ENCODE measurements at places on chromosomes 6 and 20. TPM values are rescaled to one million over a fixed set of nuclear protein-coding genes. Genes with fewer than 3 reads are reported as not detected.

NUP43 gene
- 31.0 TPM for total RNA-seq

TAGAP gene
- total RNA-seq = not detected

DNA sequence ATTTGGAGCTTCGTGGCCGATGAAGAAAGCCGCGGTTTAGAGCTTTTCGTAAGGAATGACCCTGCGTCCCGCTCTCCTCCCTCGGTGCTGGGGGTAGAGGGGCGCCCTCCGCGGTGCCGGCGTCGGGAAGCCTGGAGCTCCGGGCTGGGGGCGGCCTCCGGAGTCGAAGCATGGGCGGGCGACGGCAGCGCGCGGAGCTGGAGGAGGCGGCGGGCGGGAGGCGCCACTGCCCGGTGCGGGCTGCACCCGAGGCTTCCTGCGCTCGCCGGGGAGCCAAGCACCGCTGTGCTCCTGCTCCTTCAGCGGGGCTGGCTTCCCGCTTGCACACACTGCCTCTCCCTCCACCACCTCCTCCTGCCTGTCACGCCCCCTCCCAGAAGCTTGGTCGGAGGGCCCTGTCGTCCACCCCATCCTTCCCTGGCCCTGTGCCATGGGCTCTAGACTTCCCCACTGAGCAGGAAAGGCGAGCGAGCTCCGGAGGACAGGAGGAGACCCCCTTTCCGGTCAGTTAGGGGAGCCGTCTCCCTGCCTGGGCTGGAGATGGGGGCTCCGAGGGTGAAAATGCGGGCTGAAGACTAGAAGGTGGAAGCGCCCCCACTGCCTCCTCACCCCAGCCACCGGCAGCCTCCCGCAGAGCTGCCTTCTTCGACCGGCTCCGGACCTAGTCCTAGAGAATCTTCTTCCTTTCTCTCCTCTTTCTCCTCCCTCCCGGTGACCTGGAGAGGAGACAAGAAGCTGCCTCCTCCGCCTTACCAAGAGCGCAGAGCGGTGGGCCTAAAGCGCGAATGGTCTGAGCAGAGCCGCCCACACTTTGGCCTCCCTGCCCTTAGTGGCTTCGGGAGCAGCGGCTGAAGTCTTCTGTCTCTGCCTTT, 1.8 kb downstream of the CDH4 start:
- no peak for DNase-seq

DNA sequence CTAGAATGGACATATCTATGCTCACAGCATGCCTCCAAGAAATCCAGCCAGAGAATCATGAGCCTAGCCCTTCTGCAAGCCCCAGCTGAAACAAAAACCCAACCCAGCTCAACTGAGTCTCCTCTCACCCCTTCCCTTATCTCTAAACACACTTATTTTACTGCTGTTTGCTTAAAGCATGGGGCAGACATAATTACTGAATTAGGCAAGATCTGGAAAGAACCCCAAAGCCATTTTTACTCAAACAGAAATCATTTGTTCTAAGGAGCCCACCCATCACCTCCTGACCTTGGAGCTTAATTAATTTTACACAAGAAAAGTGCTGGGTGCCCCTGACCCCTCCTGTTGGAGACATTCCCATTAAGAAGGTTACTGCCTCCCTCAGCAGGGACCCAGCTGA, 291.6 kb downstream of the MAFB start:
- no peak for DNase-seq

DNA sequence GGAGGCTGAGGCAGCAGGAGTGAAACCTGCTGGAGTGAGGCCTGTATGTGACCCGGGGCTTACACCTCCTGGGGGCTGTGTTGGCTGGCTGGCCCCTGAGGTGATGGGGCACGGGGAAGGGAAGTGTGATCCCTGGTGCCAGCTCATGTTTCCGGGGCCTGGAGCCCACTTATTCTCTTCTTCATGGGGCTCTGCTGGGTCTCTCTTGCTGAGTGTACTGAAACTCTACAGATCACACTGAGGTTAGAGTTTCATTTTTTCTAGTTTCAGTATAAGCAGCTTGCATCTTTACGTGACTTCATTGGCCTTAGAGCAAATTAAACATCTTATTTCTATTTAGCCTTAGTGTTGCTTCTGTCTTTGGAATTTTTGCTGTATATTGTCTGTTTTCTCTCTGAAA, 96.2 kb downstream of the ANKS1A start:
- no peak for DNase-seq

DNA sequence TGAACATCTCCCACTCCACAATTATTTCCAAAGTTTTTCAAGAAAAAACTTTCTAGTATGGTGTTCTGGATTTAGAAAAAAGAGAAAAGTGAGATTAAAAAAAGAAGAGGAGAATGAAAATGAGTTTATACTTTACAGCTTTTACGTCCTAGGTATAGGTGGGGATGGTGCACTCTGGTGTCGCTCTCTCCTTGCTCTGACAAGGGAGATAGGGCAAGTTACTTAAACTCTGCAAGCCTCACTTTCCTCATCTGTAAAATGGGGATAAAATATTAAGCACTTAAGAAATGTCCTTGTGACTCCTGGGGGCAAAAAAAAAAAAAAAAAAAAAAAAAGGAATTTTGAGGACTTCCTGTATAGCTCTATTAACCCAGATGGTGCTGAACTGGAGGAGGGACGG, 4.5 kb upstream of the MAS1 start:
- no peak for DNase-seq

Measured in dermis blood vessel endothelial cell (primary cell).